Stimulated activated CD4-positive, alpha-beta T cell treated with anti-CD3 and anti-CD28 coated beads, Interleukin-2, amount 100 ng/mL, for 24 hours (primary cell): ENCODE measurements at places on chromosomes 7 and 10.

DNA sequence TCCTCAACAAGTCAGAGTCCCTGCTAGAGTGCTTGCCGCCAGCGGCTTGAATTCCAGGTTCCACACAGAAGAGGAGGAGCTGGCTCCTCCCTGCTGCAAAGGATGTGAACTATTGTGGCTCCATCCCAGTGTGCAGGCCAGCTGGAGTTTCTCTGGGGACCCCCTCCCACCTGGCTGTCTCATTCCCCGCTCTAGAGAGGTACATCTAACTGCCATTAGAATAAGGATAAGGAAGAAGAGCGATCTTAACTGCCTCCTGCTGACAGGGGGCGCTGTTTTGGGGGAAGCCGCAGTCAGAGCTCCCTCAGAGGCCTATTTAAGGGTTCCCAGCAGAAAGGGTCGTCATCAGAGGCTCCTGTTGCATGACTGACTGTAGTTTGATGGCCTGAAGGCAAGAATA is 40.8 kb upstream of the HECW1 start:
- DNase-seq: peak; percentile 33

- DNase-seq: no peak
These were observed 16.6 kb downstream of the COL28A1 start for GRCh38 chr7:7519056-7519455.

DNA sequence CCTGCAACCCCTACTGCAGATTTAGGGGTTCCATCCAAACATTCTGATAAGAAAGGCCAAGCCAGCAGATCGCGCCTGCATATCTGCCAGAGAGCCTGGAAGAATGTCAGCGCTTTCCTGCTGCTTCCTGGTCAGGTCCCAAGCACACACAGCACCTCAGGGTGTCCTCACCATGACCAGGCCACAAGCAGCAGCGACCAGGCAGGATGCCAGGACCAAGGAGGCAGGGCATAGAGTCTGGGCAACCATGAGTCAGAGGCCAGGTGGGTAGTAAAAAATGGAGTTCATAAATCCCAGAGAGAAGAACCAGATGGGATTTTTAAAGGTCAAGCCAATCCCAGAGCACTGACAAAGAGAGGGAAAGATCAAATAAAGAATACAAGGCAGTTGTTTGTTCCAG is 5.5 kb upstream of the FAM131B start:
- no peak for DNase-seq

DNA sequence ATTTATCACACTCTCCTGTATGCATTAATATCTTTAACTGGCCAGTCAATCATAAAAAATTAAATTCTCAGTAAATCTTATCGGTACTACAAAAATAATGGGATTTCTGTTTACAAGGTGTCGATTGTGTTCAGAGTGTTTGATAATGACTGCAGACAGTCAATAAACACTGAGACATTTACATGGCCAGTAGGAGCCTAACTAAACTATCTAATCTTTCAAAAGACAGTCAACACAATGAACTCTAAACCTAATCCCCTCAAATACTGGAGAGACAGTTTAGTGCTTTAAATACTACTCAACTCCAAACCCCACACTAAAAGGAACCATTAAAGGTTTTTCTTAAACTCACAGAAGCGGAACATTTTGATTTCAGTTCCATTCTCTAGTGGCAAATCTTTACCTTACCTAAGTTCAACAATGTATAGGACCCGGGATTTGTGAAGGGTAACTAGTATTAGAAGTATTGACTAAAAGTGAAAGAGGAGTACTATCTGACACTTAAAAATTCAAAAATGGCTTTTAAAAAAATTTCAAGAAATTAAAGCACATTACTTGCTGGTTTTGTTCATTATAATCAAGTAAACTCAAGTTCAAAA is 37.3 kb upstream of the EXOC6 start:
- no peak for DNase-seq
